SJCRH30 (cell line): ENCODE measurements at places on chromosomes 1 and 21. TPM values are rescaled to one million over a fixed set of nuclear protein-coding genes. Genes with fewer than 3 reads are reported as not detected.
A peak's percentile ranks its signal among the peaks of the same experiment; 100 is the strongest.

KRTAP6-3 gene
- total RNA-seq: not detected in 2 replicates

BEND5 gene
- total RNA-seq: 5.9 and 6.0 TPM in 2 replicates

HTR6 gene
- total RNA-seq: 0.05 TPM in 1 of 2 replicates, not detected in the other

ALPL gene
- 0.63 and 0.84 TPM in 2 replicates for total RNA-seq

CFHR1 gene
- 0.10 TPM in 1 of 2 replicates, not detected in the other for total RNA-seq

OR2T27 gene
- not detected in 2 replicates for total RNA-seq

- no peak overlapping the region for H3K4me3 ChIP-seq
- no peaks in the 10 kb centered on the region for H3K36me3 ChIP-seq
- DNase-seq: no peak
- H3K27me3 ChIP-seq: no peaks in the 10 kb centered on the region; the same call in 1 of the 2 replicates
- H3K4me1 ChIP-seq: no peaks in the 10 kb centered on the region
Observed at GRCh38 chr1:221292652-221293051, 413.4 kb downstream of the HLX start.

DNA sequence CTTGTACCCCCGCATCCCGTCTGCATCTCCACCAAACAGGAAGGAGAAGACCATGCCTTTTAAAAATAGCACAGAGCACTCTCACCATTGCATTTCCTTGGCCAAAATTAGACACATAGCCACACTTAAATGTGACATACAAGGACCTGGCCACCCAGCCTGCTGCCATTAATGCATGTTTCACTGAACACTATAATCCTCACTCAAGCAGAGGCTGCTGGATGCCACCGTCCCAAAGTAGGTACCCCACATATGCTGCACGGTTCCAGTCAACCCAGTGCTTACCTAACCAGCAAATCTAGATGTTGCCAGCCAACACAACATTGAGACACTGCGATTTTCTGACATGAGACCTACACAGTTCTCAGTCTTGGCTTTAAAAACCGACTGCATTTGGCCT is 107.7 kb downstream of the ADSS2 start:
- no peaks in the 10 kb centered on the region for H3K4me1 ChIP-seq
- H3K27ac ChIP-seq: no peak overlapping the region
- H3K4me3 ChIP-seq: no peak overlapping the region
- no peaks in the 10 kb centered on the region for H3K36me3 ChIP-seq
- no peak for DNase-seq

GRCh38 chr21:46000731-46001641 is 19.4 kb downstream of the COL6A1 start:
- H3K27me3 ChIP-seq: no peaks in the 10 kb centered on the region
- no peak overlapping the region for H3K4me3 ChIP-seq
- no peak overlapping the region for H3K27ac ChIP-seq
- no peaks in the 10 kb centered on the region for H3K4me1 ChIP-seq
- H3K36me3 ChIP-seq: no peaks in the 10 kb centered on the region
- no peak for DNase-seq

GRCh38 chr1:4425892-4426291 is 228.5 kb upstream of the AJAP1 start:
- H3K27ac ChIP-seq: no peak overlapping the region
- DNase-seq: peak; percentile 34
- peaks cover 6% of the 10 kb centered on the region; the same call in 1 of the 2 replicates for H3K27me3 ChIP-seq
- H3K36me3 ChIP-seq: no peaks in the 10 kb centered on the region
- no peak overlapping the region for H3K4me3 ChIP-seq

- H3K4me1 ChIP-seq: no peaks in the 10 kb centered on the region
- no peaks in the 10 kb centered on the region for H3K27me3 ChIP-seq
- no peaks in the 10 kb centered on the region for H3K36me3 ChIP-seq
- no peak overlapping the region for H3K27ac ChIP-seq
- no peak for DNase-seq
Observed at GRCh38 chr1:153174624-153175023, 23.9 kb upstream of the SPRR2G start.

DNA sequence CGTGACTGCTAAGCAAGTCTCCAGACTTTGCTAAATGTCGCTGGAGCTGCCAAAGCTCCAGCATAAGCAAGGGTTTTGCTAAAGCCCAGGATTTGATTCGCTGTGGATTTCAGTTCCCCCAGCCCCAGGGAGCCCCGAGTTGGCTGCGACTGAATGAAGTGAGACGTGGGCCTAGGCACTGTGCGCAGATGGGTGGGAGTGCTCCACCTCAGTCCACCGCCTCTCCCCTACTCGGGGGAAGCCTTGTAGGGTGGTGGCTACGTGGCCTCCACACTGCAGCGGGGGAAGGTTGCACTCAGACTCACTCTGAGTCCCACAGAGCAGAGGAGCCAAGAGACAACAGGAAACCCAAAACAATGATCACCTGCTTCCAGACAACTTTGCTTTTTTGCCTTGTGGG is 397.8 kb upstream of the VAMP3 start:
- H3K27ac ChIP-seq: no peak overlapping the region
- no peaks in the 10 kb centered on the region for H3K36me3 ChIP-seq
- peaks cover 2% of the 10 kb centered on the region; the same call in 1 of the 2 replicates for H3K4me1 ChIP-seq
- H3K27me3 ChIP-seq: no peaks in the 10 kb centered on the region

DNA sequence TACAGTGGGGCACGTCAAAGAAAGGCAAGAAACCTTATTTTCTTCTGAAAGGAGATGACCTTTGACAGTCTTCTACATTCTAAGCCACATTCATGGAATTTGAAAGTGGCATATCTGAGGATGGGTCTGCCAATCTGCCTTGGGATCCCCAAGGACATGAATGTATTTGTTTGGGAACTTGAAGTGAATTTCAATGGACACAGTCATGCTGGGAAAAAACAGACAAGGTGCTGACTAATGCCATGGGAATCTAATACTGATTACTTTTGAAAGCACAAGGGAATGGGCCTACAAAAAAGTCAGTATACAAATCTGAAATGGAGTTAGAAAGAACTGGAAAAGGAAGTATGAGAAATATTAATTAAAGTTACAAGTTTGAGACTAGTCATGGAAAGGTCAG is 128.8 kb downstream of the KCNJ6 start:
- no peaks in the 10 kb centered on the region for H3K4me1 ChIP-seq
- no peaks in the 10 kb centered on the region for H3K27me3 ChIP-seq
- H3K36me3 ChIP-seq: no peaks in the 10 kb centered on the region
- H3K4me3 ChIP-seq: no peak overlapping the region

DNA sequence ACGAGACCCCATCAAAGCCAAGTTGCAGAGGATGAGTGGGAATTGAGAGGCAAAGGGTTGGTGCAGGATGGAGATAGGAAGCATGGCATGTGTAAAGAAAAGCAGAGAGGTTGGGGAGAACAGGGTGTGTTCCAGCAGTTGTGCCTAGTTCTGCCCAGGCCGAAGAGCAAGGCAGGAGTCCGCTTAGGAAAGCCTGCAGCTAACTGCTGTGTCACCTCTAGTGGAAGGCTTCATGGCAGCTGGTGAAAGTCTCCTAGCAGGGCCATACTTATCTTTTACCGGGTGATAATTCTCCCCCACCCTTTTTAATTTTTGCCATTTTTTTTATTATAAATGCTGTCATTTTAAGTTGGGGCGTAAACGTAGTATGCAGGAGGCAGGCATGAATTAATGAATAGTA is 93.6 kb downstream of the NFIA start:
- no peaks in the 10 kb centered on the region for H3K27me3 ChIP-seq
- H3K27ac ChIP-seq: no peak overlapping the region
- peaks cover 14% of the 10 kb centered on the region for H3K4me1 ChIP-seq
- no peak overlapping the region for H3K4me3 ChIP-seq

GRCh38 chr1:15053153-15053552 is 100.4 kb upstream of the TMEM51 start:
- no peaks in the 10 kb centered on the region for H3K36me3 ChIP-seq
- no peaks in the 10 kb centered on the region for H3K27me3 ChIP-seq
- H3K4me1 ChIP-seq: no peaks in the 10 kb centered on the region

DNA sequence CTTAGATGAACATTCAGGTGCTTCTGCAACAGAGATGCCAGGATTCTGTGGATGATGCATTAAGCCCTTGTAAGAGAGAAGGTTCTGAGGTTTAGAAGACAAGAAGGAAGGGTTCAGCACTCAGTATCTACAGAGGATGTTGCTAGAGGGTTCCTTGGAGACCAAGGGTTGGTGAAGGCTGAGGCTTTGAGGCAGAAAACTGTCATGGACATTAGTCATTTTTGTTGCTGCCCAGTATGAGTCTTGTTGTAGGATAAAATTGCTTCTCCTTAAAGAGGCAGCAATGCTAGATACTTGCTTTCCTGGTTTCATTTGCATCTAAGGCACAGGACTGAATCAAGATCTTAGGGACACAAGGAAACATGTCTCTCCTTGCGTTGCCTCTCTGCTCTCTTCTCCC is 319.4 kb upstream of the NFIA start:
- H3K36me3 ChIP-seq: no peaks in the 10 kb centered on the region
- no peak overlapping the region for H3K27ac ChIP-seq
- no peak for DNase-seq
- H3K27me3 ChIP-seq: no peaks in the 10 kb centered on the region
- no peak overlapping the region for H3K4me3 ChIP-seq

GRCh38 chr1:67748630-67749029 is 63.6 kb downstream of the GADD45A start:
- H3K36me3 ChIP-seq: no peaks in the 10 kb centered on the region
- no peak for DNase-seq
- H3K27ac ChIP-seq: peak overlapping the region; percentile 0; the same call in 1 of the 2 replicates
- H3K27me3 ChIP-seq: no peaks in the 10 kb centered on the region
- no peak overlapping the region for H3K4me3 ChIP-seq

GRCh38 chr1:70220517-70221237 is 503 bp upstream of the SRSF11 start:
- H3K27me3 ChIP-seq: no peaks in the 10 kb centered on the region
- H3K36me3 ChIP-seq: peaks cover 39% of the 10 kb centered on the region
- H3K4me3 ChIP-seq: peak overlapping the region; percentile 93

GRCh38 chr1:188931506-188931905 is 1546.2 kb downstream of the BRINP3 start:
- peaks cover 6% of the 10 kb centered on the region; the same call in 1 of the 2 replicates for H3K4me1 ChIP-seq
- no peak overlapping the region for H3K27ac ChIP-seq
- no peak overlapping the region for H3K4me3 ChIP-seq
- no peaks in the 10 kb centered on the region for H3K36me3 ChIP-seq
- DNase-seq: no peak
- H3K27me3 ChIP-seq: no peaks in the 10 kb centered on the region

DNA sequence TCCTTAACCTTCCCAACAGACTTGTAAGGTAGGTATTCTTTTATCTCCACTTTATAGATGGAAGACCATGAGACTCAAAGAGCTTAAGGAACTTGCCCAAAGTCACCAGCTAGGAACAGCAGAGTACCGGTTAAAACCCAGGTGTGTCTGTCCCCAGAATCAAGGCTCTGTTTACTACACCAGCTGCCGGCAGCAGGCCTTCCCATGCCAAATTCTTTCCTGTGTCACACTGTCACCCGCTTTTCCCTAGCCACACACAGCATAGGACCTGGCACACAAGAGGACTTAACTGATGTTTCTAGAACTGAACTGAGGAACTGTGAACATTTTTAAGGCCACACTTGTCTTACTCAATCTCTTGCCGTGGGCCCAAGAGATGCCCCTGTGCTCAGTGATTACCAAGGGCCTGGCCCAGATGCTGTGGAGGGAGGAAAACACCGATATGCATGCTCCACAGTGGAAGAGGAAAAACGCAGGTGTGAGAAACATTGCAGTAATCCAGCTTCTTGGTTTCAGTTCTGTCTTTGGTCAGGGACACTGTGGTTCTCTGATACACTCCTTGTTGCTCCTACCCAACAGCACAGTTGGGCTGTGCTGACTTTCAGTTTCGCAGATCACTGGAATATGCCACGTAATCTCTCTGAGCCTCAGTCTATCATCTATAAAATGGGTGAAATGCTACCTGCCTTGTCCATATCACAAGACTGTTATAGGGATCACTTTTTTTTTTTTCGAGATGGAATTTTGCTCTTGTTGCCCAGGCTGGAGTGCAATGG is 13.9 kb upstream of the LY9 start:
- no peaks in the 10 kb centered on the region for H3K27me3 ChIP-seq
- no peaks in the 10 kb centered on the region for H3K4me1 ChIP-seq
- H3K27ac ChIP-seq: no peak overlapping the region
- no peak for DNase-seq
- H3K36me3 ChIP-seq: no peaks in the 10 kb centered on the region

GRCh38 chr1:109255678-109256077 is 6.3 kb downstream of the CELSR2 start:
- no peaks in the 10 kb centered on the region for H3K27me3 ChIP-seq
- no peak overlapping the region for H3K27ac ChIP-seq
- no peak for DNase-seq

DNA sequence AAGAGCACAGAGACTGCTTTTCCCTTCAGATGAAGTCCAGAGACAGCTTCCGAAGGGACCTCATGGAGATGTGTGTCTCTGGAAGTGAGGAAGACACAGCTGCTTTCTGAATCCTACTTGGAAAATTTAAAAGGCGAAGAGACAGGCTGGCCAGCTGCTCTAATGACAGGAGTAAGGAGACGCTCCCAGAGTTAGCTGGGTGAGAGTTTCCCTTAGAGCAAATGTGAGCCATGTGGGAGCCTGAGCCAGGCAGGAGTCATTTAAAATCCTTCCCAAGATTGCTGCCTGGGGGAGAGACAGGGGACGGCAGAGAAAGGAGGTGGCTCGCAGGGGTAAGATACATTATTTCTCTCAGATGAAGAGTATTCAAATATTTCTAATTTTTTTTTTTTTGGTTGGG is 53.1 kb downstream of the ZNF326 start:
- H3K27me3 ChIP-seq: no peaks in the 10 kb centered on the region
- no peaks in the 10 kb centered on the region for H3K4me1 ChIP-seq
- no peak for DNase-seq
- H3K4me3 ChIP-seq: no peak overlapping the region
- H3K36me3 ChIP-seq: no peaks in the 10 kb centered on the region
- H3K27ac ChIP-seq: no peak overlapping the region
